ENCODE measurements at places on chromosomes 11 and 22.
A peak's percentile ranks its signal among the peaks of the same experiment; 100 is the strongest.

GRCh38 chr11:122105044-122105758 is 10.8 kb downstream of the BLID start:
- DNase-seq, result no peak

GRCh38 chr11:64553554-64554201 is 37.3 kb upstream of the SLC22A12 start:
- peak; percentile 13 for DNase-seq

DNA sequence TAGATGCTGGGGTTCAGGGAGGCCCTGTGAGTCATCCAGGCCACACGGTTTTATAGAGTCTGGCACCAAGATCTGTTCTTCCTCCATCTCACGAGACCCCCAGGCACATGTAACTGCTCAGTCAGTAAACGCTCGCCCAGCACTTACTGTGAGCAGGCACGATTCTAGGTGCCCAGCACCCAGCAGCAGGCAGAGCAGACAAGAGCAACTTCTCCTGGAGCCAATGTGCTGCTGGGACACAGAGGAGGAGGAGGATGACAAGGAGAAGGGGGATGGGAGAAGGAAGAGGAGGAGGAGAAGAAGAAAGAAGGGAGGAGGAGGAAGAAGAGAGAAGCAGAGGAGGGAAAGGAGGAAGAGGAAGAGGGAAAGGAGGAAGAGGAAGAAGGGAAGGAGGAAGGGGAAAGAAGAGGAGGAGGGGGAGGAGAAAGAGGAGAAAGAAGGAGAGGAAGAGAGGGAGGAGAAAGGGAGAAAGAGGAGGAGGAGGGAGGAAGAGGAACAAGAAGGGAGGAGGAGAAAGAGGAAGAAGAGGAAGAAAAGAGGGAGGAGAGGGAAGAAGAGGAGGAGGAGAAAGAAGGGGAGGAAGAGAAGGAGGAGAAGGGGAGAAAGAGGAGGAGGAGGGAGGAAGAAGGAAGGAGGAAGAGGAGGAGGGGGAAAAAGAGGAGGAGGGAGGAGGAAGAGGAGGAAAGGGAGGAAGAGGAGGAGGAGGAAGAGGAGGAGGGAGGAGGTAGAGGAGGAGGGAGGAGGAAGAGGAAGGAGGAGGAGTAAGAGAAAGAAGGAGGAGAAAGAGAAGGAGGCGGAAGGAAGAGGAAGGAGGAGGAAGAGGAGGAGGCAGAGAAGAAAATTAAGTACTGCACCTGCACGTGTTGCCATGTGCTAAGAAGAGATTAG is 77.6 kb upstream of the RTL6 start:
- no peak for DNase-seq

GRCh38 chr11:2180789-2181370 is 9.3 kb upstream of the TH start:
- no peak for DNase-seq

DNA sequence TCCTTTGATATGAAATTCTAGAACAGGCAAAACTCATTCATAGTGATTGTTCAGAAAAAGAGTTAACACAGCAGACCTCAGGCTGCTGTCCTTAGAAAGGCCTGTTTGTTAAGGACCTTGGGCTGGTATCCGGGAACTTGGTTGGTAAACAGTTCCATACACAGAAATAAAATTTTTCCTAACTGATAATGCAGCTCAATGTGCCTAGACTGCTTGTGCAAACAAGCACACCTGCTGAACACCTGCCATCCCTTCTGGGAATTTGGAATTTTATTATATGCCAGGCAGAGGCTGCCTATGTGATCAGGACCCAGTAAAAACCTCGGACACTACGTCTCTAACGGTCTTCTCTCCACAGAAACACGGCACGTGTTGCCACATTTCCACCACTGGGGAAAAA is 11.5 kb downstream of the THAP12 start:
- DNase-seq, result no peak

DNA sequence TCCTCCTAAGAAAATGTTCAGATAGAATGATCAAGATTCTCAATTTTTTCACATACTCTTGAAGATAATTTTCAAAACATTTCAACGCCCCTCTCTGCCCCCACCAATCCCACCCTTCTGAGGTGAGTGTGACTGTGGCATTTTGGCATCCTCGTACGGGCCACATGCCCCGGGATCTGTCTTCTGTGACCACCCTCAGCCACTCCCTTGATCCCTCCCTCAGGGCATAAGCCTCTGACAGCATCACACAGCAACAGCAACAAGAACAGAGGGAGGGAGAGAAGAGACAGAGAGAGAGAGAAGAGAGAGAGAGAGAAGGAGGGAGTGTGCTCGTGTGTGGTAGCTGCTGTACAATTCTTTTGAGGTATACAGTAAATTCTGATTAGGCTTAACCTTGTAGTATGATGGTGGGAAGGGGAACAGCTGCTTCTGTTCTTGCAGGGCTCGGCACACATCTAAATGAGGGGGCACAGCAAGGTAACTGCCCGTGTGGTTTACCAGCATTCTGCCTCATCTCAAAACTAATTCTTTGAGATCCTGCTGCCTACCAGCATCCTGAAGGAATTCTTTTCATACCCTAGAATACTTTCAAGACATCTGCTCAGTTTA is 21.4 kb downstream of the SCUBE2 start:
- DNase-seq, result no peak

DNA sequence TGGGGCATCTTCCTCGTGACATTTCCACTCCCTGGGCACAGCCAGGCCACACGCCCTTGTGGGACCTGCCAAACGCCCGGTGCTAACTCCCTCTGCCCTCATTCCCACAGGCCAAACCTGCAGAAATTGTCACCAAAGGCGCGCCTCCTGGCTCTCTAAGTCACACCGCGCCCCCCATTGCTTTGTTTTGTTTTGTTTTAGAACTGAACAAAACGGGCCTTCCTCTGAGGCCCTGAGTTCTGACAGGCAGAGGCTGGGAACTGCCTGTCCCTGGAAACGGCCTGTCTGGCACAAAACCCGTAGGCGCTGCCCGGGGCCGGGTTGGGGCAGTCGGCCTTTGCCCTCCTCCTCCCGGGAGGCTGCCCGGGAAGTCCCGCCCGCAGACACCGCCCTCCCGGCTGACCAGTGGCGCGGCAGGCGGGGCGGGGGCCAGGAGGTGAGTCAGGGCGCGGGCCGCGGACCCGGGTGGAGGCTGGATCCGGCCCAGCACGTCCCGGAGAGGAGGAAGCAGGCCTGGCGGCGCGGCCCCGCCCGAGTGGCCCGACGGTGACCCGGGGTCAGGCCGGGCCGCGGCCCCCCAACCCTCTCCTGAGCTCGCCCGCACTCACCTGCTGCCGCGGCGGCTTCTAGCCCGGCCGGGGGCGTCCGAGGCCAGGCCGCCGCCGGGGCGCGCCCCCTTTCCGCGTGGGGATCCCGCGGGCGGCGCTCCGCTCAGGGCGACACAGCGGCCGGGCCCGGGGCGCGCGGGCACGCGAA is 465 bp downstream of the SUN2 start:
- DNase-seq, result no peak

- DNase-seq, result no peak
These were observed 118.8 kb upstream of the VPREB1 start for GRCh38 chr22:22125579-22126468.

Data from activated naive CD8-positive, alpha-beta T cell treated with anti-CD3 and anti-CD28 coated beads, Interleukin-2, amount 50 U/mL, for 16 hours (primary cell).